Lower lobe of right lung (tissue), 2 donors: ENCODE measurements at places on chromosomes 3 and 15. TPM values are rescaled to one million over a fixed set of nuclear protein-coding genes. Genes with fewer than 3 reads are reported as not detected.

DNA sequence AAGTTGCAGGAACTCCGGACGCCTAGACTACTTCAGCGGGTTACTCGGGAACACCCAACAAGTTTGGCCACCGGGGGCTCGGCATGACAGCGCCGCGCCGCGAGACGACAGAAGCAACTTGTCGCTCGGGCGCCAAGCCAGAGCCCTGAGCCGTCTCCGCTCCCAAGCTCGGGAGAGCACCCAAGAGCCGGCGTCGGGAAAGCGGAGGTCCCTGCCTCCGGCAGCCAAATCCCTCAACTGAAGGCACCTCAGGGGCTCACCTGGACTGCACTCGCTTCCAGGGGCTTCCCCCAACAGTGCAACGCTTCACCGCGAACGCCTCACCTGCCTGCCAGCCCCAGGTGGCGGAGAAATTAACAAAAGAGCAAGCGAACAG, 640 bp downstream of the MB21D2 start:
- peak; percentile 77 for DNase-seq

- DNase-seq: no peak
Observed at GRCh38 chr3:170903123-170903522, 5.3 kb downstream of the EIF5A2 start.

DNA sequence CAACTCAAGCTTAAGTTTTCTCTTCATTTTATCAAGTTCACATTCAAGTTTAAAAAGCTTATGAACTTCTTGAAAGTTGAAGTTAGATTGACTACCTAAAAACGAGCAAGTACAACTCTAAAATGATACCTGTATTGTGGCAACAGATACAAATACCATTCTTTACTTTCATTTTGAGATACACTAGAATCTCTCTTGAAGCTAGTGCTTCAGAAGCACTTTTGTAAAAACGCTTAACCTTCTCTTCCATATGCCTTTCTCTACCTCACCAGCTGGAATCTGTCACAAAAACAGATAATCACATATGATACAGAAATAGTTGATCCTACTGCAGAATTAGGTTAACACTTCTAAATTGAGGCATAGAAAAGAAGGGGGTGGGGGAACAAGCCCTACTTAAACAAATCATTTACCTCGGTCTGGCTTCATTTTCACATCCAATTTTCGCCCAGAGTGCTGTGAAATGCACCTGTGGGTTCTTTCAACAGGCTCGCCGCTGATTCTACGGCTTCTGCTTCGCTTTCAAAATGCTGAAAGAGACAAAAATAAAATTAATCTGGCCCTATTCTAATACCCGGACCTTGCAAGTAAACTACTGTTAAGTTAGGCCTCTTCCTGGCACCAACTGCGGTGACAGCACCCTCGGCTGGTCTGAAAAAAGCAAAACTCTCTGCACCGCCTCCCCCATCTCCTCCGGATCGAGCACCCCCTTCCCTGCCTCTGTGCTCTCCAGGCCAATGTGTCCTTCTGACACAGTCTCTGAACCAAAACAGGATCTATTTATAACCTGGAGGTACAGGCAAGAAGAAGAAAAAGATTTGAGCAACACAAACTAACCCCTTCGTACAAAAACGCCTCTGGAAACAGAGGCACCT, 1.4 kb downstream of the ATOSA start:
- DNase-seq: peak; percentile 58

COPS2 gene
- 55.6 TPM for total RNA-seq

TMIE gene
- total RNA-seq: 1.0 TPM
